ENCODE measurements at places on chromosomes 12 and 14. TPM values are rescaled to one million over a fixed set of nuclear protein-coding genes. Genes with fewer than 3 reads are reported as not detected.
A peak's percentile ranks its signal among the peaks of the same experiment; 100 is the strongest.

The IL26 gene
- 0.23 TPM for total RNA-seq

The EPS8 gene
- 1.0 TPM for total RNA-seq

DNA sequence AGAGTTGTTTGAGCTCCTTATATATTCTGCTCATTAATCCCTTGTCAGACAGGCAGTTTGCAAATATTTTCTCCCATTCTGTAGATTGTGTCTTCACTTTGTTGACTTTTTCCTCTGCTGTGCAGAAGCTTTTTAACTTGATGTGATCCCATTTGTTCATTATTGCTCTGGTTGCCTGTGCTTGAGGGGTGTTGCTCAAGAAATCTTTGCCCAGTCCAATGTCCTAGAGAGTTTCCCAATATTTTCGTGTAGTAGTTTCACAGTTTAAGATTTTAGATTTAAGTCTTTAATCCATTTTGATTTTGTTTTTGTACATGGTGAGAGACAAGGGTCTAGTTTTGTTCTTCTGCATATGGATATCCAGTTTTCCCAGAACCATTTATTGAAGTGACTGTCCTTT, 19.8 kb downstream of the ABCC9 start:
- DNase-seq, result no peak

GRCh38 chr14:44886860-44887595, 74.7 kb downstream of the KLHL28 start:
- DNase-seq, result no peak

- DNase-seq, result no peak
Measured at GRCh38 chr12:117571321-117571720, 209.9 kb upstream of the NOS1 start.

DNA sequence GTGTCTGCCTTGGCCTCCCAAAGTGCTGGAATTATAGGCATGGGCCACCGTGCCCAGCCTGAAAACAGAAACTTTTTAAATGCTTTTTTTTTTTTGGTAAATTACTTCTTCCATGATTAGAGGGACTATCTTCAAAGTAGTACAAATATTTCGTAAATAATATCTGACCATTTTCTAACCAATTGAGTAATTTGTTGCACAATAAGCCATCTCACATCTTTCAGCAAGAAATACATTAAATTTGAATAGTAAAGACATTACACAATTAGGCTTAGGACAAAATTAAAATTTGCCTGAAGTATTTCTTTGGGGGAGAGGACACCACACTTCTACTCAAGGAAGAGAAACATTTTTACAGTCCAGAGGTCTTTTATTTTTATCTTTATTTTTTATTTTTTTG, 84.7 kb upstream of the STRN3 start:
- no peak for DNase-seq

The SINHCAF gene
- 81.9 TPM for total RNA-seq

DNA sequence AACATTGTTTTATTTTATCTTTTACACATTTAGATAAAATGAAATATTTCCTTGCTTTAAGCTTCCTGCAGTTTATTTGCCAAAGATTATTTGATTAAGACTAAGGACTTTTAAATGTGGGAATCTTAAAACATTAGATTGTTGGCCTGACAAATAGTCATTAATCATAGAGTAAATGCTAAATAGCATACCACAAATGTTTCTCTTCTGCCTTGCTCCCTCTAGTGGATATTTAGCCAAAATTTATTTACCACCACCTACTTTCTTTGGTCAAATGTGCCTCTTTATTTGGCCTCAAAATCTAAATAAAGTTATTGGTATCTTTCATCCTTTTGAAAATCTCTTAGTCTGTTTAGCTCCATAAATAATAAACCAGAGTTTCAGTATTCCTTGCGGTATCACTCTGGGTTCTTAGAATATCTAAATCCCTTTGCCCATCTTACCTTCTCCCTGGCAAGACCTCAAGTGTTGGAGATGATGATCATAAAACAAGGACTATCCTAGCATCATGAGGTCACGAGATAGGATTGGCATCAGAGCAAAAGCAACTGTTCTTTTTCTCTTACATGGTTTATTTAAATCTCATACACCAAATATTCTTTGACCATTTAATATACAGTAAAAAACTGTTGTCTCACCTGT, 150.6 kb upstream of the AEBP2 start:
- no peak for DNase-seq

GRCh38 chr14:57533214-57533613, 39.6 kb upstream of the CCDC198 start:
- DNase-seq, result peak; percentile 32

The IAPP gene
- not detected for total RNA-seq

DNA sequence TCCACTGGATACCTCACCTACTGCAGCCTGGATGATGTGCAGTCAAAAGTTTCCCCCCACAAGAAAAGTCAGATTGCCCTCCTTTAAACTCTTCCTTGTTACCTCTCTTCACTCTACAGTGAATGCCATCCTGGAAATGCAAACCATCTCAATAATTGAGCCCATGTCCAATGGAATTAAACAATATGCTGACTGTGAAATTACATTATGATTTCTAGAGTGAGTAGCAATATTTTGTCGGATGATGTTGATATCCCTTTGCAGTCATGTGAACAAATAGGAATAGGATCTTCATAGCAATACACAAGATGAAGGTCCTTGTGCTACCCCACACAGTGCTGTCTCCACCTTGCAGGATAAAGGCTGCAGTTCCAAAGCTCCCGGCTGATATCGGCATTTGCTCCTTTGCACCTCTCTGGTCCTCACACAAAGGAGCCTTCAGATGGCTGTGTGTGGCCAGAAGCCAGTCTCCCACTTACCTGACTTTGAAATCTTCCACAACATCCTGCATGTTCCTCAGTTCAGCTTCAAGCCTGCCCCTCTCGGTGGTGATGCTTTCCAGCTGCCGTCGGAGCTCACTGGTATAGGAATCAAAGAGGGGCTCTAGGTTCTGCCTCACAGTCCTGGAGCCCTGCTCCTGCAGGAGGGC, 1.5 kb downstream of the KRT75 start:
- no peak for DNase-seq

DNA sequence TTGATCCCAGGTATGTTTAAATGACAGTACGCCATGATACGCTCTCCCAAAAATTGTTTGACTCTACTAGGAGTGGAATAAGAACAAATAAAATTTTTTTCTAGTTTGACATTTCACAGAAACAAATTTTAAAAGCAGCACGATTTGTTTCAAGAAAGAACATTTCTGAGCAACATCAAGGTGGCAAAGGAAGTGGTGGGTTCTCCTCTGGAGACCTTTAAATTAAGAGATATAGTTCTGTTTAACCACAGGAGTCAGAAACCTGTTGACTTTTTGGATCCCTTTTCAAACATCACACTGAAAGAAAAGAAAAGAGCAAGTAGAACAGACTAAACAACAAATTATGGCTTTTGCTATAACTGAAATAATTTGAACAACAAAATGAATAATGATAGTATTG, 2.5 kb upstream of the SLC6A13 start:
- DNase-seq, result no peak

DNA sequence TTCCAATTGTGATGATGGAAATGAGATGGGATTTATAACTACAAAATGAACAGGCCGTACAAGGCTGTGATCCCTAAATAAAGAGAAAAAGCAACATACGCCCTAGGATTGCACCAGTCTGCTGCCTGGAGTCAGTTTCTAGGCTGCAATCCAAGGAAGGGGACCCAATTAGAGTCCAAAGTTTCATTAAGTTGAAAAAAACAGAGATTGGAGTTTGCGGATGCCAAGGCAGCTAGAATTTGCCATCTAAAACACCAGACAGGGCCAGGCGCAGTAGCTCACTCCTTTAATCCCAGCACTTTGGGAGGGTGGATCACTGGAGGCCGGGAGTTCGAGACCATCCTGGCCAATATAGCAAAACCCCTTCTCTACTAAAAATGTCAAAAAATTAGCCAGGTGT, 661.0 kb downstream of the RPS29 start:
- no peak for DNase-seq

DNA sequence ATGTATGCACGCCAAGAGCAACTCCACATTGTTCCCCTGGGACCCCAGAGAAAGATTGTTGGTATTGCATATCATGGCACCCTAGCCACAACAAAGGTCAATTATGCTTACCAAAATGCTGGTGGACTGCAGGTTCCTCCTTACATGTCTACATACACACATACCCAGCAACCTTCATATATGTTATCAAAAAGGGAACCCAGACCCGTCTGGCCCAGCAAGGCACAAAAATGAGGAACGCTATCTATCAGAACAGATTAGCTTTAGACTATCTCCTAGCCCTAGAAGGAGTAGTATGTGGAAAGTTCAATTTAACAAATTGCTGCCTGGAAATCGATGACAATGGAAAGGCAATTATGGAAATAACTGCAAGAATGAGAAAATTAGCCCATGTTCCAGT, 61.5 kb downstream of the DHRS2 start:
- DNase-seq, result no peak

Data from activated CD8-positive, alpha-beta T cell treated with anti-CD3 and anti-CD28 coated beads, Interleukin-2, amount 10 ng/mL, durations not matched to agents 7 days and 5 days (primary cell).